Epithelial cell of esophagus (primary cell): ENCODE measurements at places on chromosomes 3 and 15.

DNA sequence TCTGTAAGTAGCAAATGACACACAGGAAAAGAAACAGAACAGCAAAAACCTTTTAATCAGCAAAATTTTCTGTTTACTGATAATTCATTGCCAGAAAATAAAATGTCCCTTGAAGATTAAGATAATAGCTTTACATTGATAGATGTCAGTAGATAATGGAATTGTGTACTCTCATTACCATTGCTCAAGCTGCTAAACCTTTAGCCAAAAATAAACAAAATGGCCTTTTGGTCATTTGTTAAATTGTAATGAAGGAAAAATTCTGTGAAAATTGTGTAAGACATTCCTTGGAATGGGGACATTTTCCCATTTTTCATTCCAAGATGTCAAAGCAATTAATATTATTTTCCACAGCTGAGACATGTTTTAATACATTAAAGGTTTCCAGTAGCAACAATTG lies 189.8 kb downstream of the PLOD2 start:
- no peak for DNase-seq

- no peak for DNase-seq
Measured at GRCh38 chr15:74157868-74158827, 15.4 kb upstream of the ISLR start.

- peak; percentile 92 for DNase-seq
Measured at GRCh38 chr15:90062462-90062932, 39.8 kb downstream of the IDH2 start.

GRCh38 chr15:58738046-58738707 lies 11.3 kb downstream of the ADAM10 start:
- peak; percentile 60 for DNase-seq
